ENCODE measurements at places on chromosomes 5 and 9. TPM values are rescaled to one million over a fixed set of nuclear protein-coding genes. Genes with fewer than 3 reads are reported as not detected.

MYMK gene
- polyA plus RNA-seq: 64.9 TPM

SPATA31A5 gene
- polyA plus RNA-seq: not detected

GPR151 gene
- not detected for polyA plus RNA-seq

LVRN gene
- 6.2 TPM for polyA plus RNA-seq

RASEF gene
- 0.17 TPM for polyA plus RNA-seq

SYNPO gene
- 36.7 TPM for polyA plus RNA-seq

IGFBPL1 gene
- polyA plus RNA-seq: 1.0 TPM

PPP1R26 gene
- polyA plus RNA-seq: 11.5 TPM
